ENCODE measurements at places on chromosomes 1 and 21.

DNA sequence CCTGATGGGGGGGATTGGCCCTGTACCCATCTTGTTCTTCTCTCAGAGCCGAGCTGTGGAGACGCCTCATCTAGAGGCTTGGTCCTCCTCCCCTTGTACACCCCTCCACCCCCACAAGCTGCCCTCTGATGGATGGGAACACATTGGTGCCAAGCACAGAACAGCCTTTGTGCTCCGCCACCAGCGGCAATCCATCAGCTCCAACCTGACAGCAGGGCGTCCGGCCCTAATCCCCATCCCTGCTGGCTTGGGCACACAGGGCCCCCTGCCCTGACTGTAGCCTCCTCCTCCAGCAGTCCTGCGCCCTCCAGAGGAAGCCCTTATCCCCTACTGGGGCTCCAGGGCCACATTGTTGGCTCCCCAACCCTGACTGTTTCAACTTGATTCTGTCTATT is 3.8 kb upstream of the MYOG start:
- DNase-seq = peak; percentile 61

DNA sequence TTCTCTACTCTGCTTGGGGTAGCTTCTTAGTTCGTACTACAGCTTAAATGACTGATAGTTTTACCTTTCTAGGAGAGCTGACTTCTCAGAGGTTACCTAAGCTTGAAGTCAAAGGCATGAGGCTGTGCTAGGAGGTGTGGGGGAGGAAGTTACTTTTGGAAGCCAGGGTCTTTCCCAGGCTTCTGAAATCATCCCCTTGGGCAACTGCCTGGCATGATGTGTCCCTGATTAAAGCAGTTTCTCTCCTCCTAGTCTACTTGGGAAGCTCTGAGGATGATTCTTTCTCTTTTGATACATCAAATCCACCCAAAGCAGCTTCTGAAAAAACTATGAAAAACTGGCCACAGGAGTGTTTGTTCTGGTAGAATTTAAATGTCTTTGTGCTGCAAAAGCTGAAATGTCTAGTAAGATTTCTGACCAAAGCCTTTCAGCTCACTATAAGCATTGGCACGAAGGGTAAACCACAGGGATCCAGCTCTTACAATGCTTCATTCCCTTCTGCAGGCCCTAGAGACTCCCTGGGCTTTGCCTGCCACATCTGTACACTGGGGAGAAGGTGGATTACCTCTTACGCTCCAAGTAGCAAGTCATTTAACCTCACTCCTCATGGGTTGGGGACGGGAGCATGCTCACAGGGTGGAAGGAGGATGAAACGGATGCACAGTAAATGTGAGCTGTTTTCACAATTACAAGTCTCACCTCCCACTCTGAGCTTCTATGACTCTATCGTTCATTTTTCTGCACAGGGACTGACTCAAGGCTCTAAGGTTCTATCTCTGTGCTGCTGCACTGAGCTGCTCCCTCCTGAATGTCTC is 59.6 kb downstream of the RUNX1 start:
- DNase-seq = no peak

DNA sequence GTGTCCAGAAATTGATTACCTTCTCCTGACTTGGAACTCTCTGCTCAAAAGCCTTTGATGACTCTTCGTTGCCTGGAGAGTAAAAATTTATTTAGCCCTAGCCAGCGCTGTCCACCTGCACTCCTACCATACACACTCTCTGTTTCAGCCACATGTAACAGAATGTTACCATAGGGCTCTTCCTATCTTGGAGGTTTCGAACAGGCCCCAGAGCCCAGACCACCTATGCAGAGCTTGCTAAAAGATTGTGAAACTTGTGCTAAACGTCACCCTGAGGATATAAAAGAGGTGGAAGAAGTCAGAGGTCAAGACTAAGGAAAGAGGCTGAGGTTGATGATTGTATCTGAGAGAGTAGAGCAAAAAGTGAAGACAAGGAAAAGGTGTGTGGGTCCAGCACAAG is 237.0 kb upstream of the HOOK1 start:
- DNase-seq = no peak

DNA sequence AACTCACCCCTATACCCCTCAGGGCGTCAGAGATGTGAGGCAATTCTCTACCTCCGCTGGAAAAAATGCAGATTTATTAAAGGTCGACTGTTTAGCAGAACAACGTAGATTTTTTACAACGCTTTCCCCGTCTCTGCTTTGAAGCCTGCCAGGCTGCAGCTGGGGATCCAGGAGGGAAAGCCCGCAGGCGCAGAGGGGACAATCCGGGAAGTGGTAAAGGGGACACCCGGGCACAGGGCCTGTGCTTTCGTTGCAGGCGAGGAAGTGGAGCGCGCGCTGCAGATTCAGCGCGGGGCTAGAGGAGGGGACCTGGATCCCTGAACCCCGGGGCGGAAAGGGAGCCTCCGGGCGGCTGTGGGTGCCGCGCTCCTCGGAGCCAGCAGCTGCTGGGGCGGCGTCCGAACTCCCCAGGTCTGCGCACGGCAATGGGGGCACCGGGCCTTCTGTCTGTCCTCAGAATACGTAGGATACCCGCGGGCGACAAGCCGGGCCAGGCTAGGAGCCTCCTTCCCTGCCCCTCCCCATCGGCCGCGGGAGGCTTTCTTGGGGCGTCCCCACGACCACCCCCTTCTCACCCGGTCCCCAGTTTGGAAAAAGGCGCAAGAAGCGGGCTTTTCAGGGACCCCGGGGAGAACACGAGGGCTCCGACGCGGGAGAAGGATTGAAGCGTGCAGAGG is 5.5 kb downstream of the SIM2 start:
- DNase-seq = no peak

- no peak for DNase-seq
Measured at GRCh38 chr1:245105815-245106410, 48.9 kb upstream of the KIF26B start.

DNA sequence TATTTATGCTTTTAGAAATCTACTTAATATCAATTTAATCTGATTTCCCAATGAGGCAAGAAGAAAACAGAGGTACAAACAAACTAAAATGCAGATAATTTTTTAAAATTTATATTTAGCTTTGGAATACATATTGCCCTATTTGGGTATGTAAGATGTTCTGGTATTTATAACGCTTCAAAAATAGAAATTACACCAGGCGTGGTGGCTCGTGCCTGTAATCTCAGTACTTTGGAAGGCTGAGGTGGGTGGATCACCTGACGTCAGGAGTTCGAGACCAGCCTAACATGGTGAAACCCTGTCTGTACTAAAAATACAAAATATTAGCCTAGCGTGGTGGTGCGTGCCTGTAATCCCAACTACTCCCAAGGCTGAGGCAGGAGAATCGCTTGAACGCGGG is 13.3 kb downstream of the ITGB3BP start:
- DNase-seq = no peak

DNA sequence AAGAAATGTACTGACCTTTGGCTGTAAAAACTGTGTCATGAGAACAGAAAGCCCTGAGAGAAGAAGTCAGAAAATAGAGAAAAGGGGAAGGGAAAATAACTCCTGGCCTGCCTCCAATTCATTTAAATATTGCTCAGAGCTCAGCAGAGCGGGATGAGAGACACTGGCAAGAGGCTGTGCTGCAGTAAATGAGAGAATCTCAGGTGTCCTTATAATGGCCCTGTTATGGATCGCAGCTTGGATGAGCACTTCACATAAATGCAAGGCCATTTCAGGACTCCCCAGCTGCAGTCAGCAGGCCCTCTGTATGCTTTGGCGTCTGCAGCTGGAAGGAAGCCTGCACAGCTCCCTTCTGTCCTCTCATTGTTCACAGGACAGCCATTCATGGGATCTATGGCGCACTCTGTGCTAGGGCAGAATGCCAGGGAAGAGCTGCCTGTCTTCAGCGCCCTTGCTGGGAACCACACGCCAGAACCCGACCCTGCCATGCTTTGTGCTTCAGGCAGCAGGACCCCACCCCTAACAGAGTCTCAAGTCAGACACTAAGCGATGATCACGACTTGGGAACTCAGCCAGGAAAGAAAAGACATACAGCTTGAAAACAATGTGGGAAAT is 20.7 kb upstream of the ABCB10 start:
- DNase-seq = peak; percentile 77

DNA sequence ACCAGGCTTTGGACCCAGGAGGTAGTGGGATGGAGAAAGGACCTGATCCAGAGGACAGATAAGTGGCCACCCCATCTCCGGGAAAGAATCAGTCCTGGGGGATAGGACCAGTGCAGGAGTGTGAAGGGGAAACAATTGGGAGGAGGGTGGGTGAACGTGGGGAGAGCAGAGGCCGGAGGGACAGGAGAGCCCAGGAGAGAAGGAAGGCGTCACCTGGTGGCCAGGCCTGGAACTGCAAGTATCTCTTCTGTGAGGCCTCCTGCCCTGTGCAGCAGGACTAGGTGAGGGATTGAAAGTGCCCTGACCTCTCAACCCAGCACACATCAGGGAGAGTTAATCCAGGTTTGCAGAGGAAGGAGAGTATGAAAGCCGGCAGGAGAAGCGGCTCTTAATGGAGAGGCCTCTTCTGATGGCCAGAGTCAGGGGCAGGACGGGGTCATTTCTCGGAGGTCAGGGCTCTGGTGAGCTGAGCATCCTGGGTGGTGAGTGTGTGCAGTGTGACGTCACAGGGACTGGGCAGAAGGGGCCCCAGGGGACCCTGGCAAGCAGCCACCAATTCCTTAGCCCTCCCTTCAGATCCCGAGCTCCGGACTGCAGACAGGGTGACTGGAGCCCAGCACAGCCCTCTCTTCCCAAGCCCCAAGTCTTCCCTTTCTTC is 9.2 kb upstream of the LAD1 start:
- peak; percentile 88 for DNase-seq

- DNase-seq = no peak
Measured at GRCh38 chr1:59985911-59986515, 59.4 kb upstream of the CYP2J2 start.

GRCh38 chr1:110460253-110461220 is 9.6 kb downstream of the PROK1 start:
- DNase-seq = peak; percentile 86

Data from right forelimb (tissue), 1 donor.